A549 (cell line): ENCODE measurements at places on chromosomes 1 and 21.

- no peak for DNase-seq
These were observed 17.6 kb downstream of the ATP8B2 start for GRCh38 chr1:154342836-154343472.

- DNase-seq = no peak
These were observed 16.9 kb upstream of the BCAR3 start for GRCh38 chr1:93698329-93699048.

DNA sequence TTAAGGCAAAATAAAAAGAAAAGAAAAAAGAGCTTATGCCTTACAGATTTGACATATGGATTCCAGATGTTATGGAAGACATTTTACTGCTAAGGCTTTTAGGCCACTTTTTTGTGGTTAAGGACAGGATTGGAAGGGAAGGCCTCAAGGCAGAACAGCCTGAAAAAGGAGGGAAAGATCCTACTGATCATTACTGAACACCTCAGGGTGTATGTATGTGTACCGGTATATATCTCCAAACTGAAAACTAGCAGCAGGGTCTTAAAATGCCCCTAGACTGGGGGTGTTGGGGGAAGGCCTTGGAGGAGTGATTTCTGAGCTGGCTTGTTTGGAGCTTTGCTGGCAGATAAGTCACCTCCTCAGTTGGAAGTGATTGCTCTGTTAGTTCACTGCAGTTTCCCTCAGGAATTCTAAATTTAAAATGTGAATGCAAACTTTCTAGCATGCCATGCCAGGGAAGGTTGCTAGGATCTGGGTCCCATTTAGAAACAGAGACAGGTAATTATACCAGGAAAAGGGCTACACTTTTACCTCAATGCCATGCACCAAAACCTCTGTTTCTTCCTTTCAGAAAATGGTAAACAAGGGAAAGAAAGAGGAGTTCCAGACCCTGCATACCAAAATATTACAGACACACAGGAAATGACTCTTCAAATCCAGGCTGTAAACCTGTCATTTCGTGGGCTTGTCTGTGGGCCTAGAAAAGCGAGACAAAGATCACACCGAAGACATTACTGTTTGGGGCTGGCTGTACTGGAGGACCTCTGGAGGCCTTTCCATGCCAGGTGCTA is 15.0 kb downstream of the C1orf52 start:
- no peak for DNase-seq

DNA sequence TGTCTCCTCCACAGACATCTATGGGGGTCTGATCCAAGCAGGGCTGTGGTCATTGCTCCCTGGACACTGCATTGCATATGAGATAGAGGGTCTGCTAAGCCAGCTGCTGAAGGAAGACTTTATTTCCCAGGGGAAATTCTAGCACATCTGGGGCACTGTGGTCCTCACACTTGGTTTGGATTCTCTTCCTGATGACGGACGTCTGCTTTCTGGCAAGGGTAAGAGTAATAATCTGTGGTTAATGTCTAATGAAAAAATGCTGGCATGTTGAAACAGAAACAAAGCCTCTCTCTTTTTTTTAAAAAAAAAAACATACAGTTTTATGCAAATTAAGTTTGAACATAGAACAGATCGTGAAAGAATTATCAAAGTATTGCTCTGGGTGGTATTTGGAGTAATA is 553.9 kb downstream of the DPYD start:
- no peak for DNase-seq

- DNase-seq = no peak
These were observed 32.3 kb downstream of the FMO1 start for GRCh38 chr1:171280599-171280998.

GRCh38 chr1:64895500-64895899 is 70.8 kb downstream of the JAK1 start:
- DNase-seq = no peak

DNA sequence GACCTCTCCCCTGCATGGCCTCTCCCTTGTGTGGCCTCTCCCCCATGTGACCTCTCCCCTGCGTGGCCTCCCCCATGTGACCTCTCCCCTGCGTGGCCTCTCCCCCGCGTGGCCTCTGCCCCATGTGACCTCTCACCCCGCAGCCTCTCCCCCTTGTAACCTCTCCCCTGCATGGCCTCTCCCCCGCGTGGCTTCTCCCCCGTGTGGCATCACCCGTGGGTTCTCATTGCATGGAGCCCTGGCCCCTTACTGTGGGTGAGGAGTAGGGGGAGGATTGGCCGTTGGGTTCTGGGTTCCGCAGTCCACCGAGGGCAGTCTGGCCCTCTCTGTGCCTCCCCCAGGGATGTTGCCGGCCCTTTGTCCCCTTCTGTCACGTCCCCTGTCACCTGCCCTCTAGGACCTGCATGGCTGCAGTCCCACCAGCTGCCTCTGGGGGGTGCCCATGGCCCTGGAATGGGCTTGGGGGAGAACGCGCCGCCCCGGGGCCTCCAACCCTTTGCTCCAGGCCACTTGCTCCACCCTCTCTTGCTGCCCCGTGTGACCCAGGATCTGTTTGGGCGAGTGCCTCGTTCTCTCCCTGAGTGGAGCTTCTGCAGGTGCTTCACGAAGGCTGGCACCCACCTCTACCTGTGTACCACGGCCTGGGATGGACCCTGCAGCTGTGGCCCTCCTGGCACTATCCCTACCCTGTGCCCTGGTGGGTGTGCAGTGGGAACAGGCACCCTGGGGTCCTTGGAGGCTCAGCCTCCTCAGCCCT is 21.3 kb downstream of the RRP1 start:
- DNase-seq = peak; percentile 78

GRCh38 chr1:115227346-115228082 is 110.5 kb downstream of the NGF start:
- no peak for DNase-seq

- DNase-seq = no peak
These were observed 26.2 kb upstream of the CAP1 start for GRCh38 chr1:40014253-40014706.

- peak; percentile 80 for DNase-seq
These were observed at the start of gene ADAMTSL4 for GRCh38 chr1:150548632-150549495. ADAMTSL4 (plus strand) TSS chr1:150549408; CDS start chr1:150552289, 2,881 bp downstream.

DNA sequence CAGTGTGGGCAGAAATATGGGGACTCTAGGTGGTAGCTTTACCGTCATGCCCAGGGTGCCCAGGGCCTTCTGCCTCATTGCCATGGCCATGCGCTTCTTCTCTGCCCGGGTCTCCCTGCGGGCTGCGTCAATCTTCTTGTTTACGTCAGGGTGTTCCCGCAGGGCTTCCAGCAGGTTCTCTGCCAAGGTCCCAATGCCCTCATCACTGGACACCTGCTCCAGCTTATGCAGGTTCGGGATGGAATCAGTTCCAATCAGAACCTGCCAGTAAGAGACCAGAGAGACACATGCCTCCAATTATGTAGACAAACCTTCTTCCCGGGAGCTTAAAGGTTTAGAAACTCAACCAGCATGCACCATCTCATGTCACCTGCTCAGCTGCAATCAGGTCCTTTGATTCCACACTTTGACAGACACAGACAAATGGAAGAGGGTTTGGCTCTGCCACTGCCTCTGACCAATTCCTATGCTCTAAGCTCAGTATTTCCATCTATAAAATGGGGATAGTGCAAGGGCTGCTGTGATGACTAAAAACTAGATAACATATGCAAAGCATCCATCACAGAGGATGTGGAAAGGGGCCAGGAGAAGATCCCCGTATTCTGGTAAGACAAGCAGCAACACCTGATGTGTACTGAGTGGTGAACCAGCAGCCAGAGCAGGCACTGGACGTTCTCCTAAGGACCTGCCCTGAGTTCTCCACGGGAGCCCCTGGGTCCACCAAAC is 121.2 kb downstream of the UBR4 start:
- no peak for DNase-seq

GRCh38 chr1:205998457-205999241 is 4.5 kb downstream of the RAB7B start:
- no peak for DNase-seq

DNA sequence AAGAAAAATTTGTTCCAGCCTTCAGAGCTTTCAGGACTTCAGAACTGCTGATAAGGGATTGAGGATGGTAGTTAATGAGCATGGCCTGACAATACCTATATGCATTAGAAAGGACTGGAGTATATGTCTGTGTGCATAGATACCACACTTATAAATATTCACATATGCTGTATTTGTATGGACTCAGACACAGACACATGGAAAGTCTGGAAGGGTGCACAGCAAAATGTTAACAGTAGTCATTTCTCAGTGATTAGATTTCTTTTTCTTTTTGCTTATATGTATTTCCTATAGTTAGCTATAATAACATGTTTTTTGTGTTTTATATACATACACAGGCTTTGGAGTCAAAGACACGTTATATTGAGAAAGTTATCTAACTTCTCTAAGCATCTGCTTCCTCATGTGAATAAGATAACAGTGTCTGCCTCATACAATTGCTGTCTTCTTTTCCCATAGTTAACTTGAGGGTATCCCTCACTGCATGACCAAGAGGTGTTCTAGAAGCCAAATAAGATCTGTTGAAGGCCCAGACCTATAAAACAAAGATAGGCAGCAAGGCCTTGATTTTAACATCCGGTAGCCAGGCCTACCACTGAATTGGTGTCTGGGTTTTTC is 31.3 kb downstream of the INPP5B start:
- DNase-seq = no peak

DNA sequence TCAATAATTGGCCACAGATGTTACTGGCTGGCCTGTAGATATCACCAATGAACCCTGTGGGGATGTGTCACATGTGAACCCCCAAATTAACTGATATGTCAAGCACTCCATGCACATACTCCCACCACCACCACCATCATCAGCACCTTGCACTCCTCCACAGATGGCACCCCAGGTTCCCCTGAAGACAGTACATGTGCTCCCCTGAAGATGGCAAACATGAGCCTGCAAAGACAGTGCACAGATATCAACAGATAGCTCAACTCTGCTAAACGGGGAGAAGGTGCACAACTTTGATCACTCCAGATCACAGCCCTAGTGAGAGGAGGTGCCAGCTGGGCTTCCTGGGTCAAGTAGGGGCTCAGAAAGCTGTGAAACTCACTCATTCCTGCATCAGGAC is 74.4 kb downstream of the CLCA4 start:
- DNase-seq = no peak

DNA sequence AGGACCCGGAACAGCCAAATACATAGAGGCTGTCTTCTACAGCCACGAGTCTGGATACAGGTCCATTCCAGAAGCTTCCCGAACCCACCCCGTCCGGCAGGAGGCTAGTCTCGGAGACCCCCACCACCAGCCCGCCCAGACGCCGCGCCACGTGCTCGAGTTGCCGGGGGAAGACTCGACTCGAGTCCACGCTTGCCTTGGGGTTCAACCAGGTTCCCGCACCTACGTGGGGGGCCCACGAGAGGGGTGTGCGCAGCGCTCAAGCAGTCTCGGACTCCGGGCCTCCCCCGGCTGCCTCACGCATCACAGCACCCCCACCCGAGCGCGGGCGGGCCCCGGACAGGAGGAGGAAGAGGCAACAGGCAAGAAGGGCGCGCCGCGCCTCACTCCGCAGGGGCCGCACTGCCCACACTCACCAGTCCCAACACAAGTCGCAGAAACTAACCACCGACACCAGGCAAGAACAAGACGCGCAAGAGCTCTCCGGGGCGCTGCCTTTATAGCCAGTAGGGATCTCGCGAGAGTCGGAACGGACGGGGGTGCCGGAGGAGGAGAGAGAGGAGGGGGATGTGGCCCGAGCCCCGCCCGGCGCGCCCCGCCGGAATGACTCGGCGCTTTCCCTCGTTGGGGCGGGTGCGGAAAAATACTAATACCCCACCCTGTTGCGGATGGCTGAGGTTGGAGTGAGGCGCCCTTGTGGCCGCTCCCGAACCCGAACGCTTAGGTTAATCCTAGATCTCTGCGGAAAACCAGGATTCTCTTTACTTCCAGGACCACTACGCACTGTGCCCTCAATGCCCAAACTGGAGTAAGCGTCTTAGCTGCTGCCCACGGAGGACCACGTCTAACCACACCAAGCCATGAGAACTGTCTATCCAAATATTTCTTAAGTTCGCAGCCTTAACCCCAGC is at the start of gene PRDX1:
PRDX1 (minus strand) TSS at position 472 of the 911 bp plus-strand sequence. CDS start 2,841 bp downstream, outside the sequence.
- peak; percentile 95 for DNase-seq

GRCh38 chr21:33801424-33802405 is 113.9 kb downstream of the ATP5PO start:
- DNase-seq = peak; percentile 71

GRCh38 chr1:25664357-25665199 is 48.0 kb downstream of the MAN1C1 start:
- no peak for DNase-seq

DNA sequence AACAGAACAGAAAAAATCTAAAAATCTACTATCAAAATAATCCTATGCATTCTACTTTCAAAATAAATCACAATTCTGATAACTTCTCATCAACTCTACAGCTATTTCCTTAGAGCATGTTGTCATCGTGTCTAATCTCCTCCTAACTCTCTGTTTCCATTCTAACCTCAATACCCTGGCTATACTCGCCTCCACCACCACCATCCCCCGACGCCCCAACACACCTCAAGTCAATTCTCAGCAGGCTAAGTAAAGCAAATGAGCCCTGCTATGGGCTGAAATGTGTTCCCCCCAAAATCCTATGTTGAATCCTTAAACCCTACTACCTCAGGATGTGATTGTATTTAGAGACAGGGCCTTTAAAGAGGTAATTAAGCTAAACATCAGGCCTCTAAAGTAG is 34.6 kb downstream of the NRDC start:
- no peak for DNase-seq

DNA sequence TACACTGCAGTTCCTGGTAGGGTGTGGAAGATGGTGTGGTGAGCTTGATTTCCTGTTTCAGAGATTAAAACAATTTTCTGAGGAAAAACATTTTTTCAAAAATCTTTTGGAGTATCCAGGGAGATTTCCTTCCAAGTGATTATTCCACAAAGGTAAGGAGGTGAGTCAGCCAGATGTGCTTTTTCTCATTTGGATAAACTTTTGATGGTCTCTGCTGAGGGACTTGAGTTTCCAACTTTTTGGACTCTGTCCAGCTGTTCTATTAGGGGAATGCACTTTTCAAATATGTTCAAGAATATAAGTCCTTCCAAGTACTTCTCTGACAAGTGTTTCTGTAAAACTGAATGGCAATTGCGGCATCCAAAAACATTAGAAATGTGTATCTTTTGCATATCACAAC is 628.8 kb upstream of the ADAMTS5 start:
- DNase-seq = no peak

DNA sequence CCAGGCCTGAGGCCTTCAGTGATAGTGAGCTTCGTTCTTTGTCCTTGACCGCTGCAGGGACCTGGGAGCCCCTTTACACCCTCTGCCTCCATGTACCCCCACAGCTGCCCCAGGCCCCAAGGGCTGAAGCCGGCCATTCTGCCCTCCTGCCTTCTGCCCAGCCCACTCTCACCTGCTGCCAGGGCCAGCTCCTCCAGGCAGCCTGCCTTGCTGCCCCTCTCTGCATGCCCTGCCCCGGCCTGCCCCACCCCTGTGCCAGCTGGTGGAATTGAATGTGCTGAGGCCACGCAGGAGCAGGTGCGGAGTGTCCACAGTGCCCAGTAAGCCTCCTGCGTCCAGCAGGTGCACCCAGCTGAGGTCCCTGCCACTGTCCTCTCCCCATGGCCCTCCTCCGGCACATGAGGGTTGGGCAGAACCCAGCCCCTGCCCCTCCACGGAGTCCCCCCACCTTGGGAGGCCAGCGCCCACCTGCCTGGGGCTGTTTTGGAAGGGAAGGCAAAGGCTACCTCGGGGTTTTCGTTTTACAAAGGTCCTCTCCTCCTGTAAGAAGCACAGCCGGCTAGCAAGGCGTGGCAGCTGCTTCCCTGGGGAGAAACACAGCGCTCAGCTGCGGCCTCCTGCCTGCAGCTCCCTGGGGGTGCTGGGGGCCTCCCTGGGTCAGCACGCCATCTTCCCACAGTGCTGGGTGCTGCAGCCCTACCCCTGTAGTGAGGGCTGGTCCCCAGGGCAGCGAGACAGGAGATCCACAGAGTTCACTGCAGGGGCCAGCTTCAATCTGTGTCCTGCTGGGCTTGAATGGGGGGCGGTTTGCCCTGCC is 21.0 kb downstream of the MMEL1 start:
- DNase-seq = no peak
